Activated CD4-positive, alpha-beta T cell treated with anti-CD3 and anti-CD28 coated beads, Interleukin-2, amount 50 U/mL, for 48 hours (primary cell): ENCODE measurements at places on chromosomes 3 and 15.
A peak's percentile ranks its signal among the peaks of the same experiment; 100 is the strongest.

DNA sequence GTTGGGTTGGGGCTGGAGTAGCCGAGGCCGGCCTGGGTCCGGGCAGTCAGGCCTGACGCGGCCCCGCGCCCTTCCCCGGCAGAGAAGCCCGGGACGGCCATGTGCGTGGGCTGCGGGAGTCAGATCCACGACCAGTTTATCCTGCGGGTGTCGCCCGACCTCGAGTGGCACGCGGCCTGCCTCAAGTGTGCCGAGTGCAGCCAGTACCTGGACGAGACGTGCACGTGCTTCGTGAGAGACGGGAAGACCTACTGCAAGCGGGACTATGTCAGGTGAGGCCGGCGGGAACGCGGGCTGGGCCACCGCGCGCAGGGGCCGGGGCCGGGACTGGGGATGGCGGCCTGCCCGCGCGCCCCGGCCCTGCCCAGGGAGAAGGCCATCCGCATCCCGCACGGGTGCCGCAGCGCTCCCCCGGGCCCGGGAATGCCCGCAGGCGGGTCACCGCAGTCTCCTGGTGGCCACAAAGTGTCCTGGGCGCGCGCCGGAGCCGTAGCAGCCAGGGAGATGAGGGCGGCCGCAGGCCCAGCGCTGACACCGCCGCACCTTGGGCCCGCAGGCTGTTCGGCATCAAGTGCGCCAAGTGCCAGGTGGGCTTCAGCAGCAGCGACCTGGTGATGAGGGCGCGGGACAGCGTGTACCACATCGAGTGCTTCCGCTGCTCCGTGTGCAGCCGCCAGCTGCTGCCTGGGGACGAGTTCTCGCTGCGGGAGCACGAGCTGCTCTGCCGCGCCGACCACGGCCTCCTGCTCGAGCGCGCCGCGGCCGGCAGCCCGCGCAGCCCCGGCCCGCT lies 1.3 kb downstream of the ISL2 start:
- DNase-seq, result no peak

DNA sequence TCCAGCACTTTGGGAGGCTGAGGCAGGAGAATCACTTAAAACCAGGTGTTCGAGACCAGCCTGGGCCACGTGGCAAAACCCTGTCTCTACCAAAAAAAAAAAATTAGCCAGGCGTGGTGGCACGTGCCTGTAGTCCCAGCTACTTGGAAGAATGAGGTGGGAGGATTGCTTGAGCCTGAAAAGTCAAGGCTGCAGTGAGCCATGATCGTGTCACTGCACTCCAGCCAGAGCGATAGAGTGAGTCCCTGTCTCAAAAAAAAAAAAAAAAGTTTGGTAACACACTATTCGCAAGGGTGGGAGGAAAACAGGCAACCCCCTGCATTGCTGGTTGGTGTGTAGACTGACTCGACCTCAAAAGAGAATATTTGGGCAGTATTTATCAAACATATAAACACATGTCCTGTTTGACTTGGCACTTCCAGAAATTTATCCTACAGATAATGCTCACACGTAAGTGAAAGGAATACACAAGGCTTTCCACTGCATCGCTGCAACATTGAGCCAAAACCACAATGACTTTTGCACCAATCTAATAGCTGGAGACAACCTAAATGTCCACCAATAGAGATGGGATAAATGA lies 3.1 kb upstream of the ANPEP start:
- no peak for DNase-seq

DNA sequence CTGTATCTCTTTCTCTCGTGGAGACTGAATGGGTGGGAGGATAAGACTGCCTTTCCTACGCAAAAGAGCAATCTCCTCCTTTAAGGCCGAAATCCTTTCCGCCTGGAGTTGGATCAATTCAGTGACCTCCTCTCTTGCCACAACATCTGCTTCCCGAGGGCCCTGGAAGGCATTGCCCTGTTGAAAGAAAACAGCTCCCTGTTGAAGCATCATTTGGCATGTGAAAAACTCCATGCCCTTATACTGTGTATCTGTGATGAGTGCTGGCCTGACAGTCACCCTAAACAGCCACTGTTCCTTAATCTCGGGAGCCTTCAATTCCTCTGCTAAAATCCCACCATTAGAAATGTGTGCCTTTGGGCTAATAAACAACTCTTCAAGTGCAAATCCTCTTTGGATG lies 80.2 kb downstream of the BOC start:
- no peak for DNase-seq

DNA sequence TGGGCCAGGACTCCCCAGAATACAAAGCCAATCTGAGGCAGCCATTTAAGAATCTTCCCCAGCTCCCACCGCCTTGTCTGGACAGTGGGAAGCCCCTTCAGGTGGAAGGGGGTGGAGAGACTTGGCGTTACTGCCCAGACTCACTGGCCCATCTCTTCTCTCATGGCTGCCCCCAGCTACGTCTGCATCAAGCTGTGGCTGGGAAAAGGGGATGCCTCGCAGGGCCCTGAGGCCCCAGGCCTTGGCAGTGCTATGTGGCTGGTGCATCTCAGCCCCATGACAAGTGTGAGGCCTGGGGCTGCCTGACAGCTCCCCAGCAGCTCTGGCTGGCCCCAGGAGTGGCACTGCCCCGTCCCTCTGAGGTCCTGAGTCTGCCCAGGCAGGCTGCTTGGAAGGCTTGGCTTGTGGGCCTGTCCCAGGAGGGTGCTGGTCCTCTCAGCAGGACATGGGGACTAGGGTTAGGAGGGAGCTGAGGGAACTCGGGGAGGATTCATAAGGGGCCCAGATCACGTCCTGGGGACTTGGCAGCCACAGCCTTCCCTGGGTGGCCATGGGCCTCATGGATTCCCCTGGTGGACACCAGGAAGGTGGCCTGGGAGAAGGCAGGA lies 20.2 kb upstream of the SLC41A3 start:
- DNase-seq, result no peak

DNA sequence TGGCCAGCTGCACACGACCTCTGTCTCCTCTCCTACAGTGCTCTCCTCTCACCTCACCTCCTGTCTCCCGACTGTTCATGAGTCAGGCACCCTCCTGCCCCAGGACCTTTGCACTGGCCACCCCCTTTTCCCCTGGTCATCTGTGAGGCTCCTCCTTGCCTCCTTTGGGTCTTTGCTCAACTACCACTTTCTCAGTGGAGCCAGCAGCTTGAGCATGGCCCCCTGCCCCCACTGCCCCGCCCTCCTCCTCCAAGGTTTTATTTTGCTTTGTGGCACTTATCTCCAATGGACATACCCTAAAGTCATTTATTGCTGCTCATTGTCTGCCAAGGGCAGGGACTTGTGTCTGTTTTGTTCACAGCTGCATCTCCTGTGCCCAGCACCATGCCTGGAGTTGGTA lies 64.3 kb downstream of the MGLL start:
- DNase-seq, result no peak

- no peak for DNase-seq
These were observed 549.2 kb upstream of the TBL1XR1 start for GRCh38 chr3:177746337-177746933.

DNA sequence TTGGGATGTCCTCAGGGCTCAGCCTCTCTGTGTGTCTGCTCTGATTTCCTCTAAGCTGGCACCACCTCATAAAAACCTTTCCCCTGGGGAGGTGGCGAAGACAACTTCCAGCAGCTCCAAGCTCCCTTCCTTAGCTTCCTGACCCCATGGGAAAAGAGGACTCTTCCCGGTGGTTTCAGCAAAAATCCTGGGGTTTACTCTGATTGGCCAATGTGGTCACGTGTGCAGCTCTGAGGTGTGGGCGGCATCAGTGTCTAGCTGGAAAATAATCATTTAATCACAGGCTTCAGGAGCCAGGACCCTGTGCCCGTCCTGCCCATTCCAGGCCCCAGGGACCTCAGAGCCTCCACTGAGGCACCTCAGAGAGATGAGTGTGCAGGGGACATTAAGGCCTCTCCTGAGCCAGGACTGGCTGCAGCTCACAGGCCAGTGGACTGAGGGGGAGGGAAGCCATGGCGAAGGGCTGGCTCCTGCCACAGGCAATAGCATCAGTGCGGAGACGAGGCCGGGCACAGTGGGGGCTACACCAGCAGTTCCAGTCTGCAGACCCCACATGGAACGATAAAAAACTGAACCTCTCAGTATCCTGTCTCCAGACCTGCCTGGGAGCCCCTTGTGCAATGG lies 104.1 kb downstream of the TPRA1 start:
- DNase-seq, result no peak

- peak; percentile 11 for DNase-seq
These were observed 624.8 kb upstream of the LMCD1 start for GRCh38 chr3:7876741-7877297.
